ENCODE measurements at places on chromosomes 16 and 17.

GRCh38 chr17:5122586-5123342 is 6.9 kb downstream of the USP6 start:
- DNase-seq: no peak

DNA sequence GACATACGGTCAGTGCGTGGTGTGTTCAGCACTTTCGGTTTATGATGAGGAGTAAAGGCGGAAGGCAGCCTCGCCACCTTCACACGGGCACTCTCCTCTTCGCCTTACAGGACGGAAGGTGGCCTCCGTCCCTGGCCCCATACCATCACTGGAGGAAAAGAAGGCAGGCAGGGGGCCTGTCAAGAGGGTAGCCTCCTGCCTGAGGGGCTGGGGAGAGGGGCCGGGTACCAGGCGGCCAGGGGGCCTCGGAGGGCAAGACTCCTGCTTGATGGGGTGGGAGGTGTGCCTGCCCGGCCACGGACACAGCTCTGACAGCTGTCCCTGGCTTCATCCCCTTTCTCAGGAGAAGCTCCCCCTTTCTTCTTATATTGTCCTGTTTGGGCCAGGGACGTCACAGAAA is 15.6 kb upstream of the SLC38A8 start:
- DNase-seq: no peak

GRCh38 chr17:17305281-17305801 is 2.2 kb downstream of the NT5M start:
- DNase-seq: no peak

- peak; percentile 80 for DNase-seq
Measured at GRCh38 chr17:41513168-41513547, 5.5 kb downstream of the KRT15 start.

DNA sequence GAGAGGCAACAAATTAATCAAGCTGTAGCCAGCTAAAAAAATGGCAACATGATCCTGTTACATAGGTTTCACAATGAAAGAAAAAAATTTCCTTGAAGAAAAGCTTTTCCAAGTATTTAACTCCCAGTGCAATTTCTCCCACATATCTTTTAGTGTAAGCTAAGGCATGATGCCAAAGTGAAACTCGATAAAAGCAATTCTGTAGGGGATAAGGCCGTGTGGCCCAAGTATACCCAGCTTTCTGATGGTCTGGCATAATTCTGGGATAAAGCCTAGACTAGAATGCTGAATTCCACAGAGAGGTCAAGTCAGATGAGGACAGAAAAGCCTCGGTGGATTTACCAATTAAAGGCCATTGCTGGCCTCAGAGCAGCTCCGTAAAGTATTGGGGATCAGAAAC is 36.2 kb downstream of the CTCF start:
- DNase-seq: no peak

DNA sequence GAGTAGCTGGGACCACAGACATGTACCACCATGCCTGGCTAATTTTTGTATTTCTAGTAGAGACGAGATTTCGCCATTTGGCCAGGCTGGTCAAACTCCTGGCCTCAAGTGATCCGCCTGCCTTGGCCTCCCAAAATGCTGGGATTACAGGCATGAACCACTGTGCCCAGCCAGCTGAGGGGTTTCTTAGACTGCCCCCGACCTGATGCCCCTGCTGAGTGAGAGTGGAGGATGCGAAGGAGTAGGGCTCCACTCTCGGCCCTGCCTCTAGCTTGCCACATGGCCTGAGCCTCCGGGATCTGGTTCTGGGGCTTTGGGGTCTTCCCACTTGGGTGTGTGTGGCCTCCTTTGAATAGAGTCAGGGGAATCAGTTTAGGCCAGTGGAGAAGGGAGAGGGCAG is 11.0 kb downstream of the GPR179 start:
- no peak for DNase-seq

DNA sequence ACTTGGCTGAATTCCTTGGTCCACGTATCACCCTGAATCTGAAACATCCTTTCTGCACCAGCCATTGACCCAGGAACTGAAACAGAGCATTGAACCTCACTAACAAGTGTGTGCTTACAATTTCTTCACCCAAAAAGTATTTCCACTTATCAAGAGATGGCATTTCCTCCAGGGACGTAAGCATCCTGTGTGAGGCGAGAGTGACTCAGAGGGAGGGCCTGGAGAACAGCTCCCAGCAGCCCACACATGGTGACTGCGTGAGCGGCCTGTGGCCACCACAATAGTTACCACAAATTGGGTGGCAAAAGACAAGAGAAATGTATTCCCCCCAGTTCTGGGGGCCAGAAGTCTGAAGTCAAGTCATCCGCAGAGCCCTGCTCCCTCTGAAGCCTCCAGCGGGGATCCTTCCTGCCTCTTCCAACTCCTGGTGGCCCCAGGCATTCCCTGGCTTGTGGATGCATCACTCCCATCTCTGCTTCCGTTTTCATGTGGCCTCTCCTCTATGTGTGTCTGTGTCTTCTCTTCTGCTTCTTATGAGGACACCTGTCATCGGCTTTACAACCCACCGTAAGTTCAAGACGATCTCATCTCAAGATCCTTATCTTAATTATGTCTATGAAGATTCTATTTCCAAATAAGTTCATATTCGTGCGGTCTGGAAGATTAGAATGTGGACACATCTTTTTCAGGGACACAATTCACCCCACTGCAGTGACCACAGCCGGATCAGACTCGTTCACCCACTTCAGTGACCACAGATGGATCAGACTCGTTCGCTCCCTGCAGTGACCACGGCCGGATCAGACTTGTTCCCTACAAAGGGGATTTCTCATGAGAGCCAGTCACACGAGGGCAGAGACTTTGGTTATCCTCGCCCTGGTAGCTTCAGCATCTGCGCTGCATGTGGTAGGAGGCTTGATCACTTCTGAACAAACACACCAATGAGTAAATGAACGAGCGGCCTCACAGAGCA is 122.6 kb upstream of the FOXF1 start:
- DNase-seq: no peak

DNA sequence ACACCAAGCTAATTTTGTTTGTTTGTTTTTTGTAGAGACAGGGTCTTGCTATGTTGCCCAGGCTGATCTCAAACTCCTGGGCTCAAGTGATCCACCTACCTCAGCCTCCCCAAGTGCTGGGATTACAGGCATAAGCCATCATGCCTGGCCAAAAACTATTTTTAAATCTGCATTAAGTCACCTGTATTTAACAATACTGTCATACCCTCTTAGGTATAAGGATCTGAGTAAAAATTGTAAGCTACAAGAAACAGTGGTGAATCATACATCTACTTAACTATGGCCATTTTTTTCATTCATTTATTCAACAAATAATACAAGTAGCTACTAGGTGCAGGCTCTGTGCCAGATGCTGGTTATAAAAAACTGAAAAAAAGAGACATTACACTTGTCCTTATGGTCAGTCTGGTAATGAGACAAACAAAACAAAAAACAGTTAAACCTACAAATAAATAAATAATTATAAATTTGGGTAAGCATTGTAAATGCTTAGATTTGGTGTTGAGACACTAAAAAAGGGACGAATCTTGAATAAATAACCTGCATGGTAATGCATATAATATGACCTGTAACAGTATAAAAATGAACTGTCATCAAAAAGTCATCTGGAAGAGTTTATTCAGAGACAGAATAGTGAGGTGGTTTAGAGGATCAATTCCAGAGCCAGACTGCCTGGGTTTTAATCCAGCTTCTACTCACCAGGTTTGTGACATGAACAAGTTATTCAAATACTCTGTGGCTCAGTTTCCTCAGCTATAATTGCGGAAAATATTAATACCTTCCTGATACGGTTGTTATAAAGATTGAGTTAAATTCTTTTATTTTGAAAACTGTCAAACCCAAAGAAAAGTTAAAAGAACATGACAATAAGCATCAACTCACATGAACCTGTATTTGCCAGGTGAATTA is 26.8 kb downstream of the BRIP1 start:
- DNase-seq: no peak

- peak; percentile 83 for DNase-seq
Measured at GRCh38 chr17:36722121-36722902, 120.9 kb downstream of the MRM1 start.

DNA sequence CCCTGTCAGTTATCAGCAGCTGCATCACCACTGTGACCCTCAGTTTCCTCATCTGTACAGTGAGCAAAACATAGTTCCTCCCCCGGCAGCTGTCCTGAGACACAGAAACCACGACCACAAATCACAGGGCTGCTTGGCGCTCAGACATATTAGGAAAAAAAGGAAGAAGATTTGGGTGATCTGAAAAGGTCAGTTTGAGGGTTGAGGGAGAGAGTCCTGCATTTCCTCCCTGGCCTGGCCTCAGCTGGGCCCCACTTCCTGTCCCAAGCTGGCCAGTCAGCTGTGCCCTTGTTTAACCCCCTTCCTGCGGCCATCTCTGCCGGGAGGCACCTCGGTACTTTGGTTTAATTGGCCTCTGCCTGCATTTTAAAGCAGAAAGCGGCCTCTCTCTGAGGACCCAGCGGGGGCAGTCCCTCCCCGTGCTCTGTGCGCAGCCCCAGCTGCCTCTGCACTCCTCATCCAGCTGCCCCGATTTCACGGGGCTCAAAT is 24.0 kb upstream of the CIBAR2 start:
- DNase-seq: no peak

DNA sequence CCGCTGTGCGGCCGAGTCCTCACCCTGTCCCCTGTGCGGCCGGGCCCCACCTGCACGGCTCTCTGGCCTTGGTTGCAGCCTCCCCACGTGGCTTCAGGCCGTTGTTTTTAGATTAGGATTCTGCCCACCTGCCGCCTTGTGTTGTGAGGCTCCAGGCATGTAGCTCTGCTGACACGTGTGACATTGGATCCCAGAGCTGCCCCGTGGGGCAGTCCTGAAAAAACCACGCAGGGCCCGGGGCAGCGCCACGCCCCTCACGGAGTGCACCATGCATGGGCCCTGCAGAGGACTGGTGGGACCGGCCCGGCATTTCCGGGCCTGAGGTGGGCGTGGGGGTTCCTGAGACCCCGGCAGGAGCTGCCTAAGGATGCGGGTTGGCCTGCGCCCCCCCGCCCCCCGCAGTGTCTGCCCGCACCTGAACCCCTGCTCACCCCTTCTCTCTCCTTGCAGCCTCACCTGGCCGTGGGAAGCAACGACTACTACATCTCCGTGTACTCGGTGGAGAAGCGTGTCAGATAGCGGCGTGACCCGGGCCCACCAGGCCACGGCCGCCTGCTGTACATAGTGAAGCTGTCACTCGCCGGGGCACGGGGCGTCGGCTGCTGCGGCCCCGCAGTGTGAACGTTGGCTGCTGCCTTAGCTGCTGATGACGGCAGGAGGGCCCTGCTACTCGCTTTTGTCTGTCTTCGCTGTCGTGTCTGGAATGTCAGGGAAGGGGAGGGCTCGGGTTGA is 27.7 kb upstream of the CHMP6 start:
- peak; percentile 26 for DNase-seq

GRCh38 chr17:40561294-40561870 is 3.9 kb downstream of the CCR7 start:
- no peak for DNase-seq

Measured in NCI-H1417 treated with DMSO at 0.1 percent for 48 hours (cell line).